ENCODE measurements at places on chromosomes 11 and 22. TPM values are rescaled to one million over a fixed set of nuclear protein-coding genes. Genes with fewer than 3 reads are reported as not detected.

The OR8A1 gene
- total RNA-seq: not detected

The CAT gene
- total RNA-seq: 75.3 TPM

The SPI1 gene
- 2.6 TPM for total RNA-seq

The NXPE1 gene
- total RNA-seq: not detected

The OR51B4 gene
- total RNA-seq: not detected

The NLRP14 gene
- not detected for total RNA-seq

The SLCO2B1 gene
- 68.2 TPM for total RNA-seq

The TCN2 gene
- total RNA-seq: 1.4 TPM
